ENCODE measurements at places on chromosomes 16 and 17.

DNA sequence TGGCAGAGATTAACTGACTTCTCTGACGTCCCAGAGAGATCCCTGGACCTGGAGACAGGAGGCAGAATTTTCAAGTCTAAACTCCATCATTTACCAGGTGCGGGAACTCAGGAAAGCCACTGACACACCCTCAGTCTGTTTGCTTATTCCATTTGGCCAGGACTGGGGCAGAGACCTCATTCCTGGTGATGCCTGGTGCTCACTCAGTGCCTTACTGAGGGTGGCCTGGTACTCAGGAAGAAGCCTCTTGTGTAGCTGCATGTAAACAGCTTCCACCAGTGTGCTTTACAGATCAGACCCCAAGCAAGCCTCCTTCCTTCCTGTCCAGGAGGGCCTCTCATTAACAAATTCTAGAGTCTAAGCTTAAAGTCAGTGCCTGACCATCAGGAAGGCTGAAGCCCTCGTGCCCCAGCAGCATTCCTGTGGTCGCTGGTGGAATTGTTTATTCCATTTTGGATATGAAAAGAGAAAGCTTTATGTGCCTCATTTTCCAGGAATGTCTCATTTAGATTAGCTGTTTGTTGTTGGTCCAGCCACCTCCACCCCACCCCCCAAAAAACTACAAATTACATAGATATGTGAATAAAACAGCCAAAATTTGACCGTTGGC is 236.1 kb upstream of the CDH5 start:
- DNase-seq, result no peak

DNA sequence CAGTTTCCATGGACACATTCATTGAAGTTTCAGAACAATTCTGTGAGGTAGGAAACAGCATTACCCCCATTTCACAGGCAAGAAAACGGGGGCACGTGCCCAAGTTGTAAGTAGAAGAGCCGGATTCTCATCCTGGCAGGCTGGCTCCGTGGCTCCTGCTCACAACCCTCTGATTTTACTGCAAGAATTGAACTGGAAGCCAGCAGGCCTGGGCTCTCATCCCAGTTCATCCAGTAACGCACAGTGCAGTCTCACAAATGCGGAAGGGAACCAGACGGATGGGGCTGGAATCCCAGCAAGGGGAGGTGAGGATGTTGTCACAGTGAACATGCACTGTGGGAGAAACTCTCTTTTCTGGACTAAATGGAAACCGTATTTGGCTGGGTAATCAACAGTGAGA is 40.7 kb upstream of the DOC2B start:
- no peak for DNase-seq

DNA sequence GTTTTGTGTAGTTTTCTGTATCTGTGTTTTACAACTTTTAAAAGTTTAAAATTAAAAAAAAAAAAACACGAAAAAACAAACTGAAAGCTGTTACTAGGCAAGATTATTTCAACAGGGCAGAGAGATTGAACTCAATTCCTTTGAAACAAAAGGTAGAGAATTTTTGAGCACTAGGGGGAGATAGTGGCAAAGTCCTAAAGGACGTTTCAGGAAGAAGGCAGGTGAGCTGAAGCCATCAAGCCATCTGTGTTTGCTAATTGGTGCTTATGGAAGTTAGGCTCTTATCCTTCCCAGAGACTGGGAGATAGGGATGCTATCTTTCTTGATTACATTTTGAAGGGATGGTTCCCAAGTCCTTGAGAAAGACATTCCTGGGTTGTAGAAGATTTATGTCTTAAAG is 70.6 kb upstream of the CLEC3A start:
- no peak for DNase-seq

- no peak for DNase-seq
Measured at GRCh38 chr16:22071331-22071910, 20.9 kb upstream of the VWA3A start.

DNA sequence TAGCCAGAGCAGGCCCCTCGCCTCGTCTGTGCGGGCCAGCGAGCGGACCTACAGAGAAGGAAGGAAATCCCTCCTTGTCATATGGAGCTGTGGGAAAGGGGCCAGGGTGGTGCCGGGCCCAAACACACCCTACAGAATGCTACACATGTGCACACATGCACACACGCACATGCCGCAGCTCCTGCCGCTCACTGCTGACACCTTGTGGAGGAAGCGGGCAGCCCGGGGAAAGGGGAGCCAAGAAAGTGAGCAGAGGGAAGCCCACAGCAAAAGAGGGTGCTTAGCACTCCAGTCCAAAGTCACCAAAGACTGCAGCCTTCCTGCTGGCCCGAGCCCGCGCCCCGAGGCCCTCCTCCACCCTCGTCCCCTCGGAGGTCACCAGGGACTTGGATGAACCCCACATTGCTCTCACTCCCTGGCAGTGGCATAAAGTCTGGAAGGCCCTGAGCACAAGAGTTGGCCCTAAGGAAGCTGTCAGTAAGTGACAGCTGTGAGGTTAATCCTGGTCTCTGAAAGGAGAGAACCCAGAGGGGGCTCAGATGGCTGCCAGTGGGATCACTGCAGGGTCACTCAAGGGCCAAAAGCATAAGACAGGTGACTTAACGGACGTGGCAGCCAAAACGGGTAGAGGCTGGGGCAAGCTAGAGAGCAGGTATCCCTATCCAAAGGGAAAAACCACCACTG is 68.2 kb downstream of the MYO18A start:
- DNase-seq, result peak; percentile 20

DNA sequence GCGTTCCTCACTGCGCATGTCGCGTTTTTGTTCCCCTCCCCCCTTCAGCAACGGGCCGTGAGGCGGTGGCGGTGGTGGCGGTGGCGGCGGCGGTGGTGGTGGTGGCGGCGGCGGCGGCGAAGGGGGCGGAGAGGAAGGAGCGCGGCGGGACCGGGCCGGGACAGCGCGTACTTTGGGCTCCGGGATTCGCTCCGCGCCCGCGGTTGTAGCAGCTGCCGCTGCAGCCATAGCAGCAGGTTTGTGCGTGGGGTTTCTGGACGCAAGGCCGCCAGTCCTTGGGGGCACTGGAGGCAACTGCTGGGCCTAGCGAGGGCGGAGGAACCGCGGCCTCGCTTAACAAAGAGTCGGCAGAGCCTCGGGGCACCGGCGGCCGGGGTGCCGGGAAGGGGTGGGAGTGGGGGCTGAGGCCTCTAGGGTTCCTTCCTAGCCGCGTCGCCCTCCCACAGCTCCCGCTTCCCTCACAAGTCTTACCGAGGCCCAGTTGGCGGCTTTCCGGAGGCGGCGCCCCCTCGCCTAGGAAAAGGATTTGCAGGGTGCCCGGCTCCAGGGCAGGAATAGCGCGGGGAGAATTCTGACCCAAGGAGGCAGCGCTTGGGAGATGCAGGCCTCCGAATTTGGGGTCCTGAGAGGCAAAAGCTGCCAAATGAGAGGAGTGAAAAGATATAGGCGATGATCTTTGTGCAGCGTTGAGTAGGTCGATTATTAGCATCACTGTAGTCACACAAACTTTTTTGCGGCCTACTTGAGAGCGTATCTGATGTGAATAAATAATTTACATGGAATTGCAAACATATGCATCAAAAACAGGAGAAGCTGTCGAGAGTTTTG is at the start of gene DDX42:
DDX42 (plus strand) TSS at position 30 of the 828 bp plus-strand sequence. CDS start 12,880 bp downstream, outside the sequence.
- DNase-seq, result no peak

DNA sequence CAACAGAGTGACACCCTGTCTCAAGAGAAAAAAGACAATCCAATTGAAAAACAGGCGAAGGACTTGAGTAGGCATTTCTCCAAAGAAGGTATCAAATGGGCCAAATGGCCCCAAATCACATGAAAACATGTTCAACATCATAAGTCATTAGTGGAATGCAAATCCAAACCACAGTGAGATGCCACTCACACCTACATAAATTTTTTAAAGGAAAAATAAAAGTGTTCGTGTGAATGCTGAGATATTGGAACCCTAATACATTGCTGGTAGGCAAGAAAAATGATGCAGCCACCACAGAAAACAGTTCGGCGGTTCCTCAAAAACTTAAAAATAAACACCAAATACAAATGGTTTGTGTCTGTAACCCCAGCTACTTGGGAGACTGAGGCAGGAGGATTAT is 45.2 kb downstream of the PIGL start:
- DNase-seq, result no peak

GRCh38 chr17:66330646-66331037 is 28.2 kb downstream of the PRKCA start:
- DNase-seq, result no peak

DNA sequence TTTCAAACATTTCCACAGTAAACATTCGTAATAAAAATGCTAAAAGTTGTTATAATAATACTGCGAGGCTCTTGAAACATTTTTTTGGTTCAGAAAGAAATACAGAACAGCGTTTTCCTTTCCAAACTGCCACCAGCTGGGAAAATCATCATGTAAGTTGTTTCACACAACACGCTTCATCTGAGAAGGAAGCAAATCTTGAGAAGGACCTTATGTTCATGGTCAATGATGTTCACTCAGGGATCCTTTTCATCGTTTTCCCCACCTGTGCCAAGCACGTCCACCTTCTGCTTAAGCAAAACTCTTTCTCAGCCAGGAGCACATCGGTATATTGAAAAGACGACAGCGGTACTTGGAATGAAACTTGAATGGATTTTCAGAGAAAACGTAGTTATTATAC is 274.5 kb upstream of the ELAC2 start:
- no peak for DNase-seq

DNA sequence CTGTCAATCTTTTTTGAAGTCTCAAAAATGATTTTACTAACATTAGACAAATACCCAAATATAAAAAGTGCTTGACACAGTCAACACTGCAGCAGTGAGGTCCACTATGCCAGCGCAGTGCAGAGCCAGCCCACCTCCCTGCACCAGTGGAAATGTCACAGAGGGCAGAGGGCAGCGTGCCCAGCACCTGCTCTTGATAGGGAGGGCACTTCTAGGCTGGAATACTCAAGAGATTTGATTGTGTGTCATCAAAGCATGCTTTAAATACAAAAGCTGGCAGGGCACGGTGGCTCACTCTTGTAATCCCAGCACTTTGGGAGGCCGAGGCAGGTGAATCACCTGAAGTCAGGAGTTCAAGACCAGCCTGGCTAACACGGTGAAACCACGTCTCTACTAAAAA is 136.0 kb downstream of the ANKRD11 start:
- DNase-seq, result no peak

DNA sequence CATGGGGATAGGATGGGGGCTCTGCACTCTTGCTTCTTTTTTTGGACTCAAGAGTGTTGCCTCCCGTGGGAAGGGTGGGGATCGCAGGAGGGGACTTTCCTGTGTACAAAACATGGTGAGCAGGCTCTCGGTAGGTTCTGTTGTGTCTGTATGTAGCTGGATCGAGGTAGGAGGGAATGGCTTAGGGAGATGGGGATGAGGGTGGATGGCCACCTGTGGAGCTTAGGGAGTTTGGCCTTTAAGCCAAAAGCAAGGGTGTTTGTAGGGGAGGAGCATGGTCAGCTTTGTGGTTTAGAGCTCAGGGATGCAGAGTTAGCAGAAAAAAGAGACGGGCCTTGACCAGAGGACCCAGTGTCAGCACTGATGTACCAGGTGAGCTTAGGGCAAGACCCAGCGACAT is 11.0 kb upstream of the EDC4 start:
- no peak for DNase-seq

GRCh38 chr16:30556125-30556473 is 2.1 kb downstream of the ZNF764 start:
- DNase-seq, result no peak

DNA sequence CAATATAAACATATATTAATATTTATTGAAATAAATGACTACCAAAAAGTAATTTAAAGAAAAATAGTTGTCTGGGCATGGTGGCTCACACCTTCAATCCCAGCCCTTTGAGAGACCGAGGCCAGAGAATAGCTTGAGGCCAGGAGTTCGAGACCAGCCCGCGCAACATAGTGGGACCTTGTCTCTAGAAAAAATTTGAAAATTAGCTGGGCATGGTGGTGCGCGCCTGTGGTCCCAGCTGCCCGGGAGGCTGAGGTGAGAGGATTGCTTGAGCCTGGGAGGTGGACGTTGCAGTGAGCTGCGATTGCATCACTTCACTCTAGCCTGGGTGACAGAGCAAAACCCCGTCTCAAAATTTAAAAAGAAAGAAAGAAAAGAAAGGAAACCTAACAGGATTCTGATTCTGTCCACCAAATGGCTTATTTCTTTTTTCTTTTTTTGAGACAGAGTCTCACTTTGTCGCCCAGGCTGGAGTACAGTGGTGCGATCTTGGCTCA is 3.4 kb upstream of the BPTF start:
- DNase-seq, result no peak

- no peak for DNase-seq
Measured at GRCh38 chr16:23110257-23110899, 38.9 kb downstream of the USP31 start.

- DNase-seq, result no peak
Measured at GRCh38 chr16:8583199-8583598, 7.1 kb downstream of the TMEM114 start.

DNA sequence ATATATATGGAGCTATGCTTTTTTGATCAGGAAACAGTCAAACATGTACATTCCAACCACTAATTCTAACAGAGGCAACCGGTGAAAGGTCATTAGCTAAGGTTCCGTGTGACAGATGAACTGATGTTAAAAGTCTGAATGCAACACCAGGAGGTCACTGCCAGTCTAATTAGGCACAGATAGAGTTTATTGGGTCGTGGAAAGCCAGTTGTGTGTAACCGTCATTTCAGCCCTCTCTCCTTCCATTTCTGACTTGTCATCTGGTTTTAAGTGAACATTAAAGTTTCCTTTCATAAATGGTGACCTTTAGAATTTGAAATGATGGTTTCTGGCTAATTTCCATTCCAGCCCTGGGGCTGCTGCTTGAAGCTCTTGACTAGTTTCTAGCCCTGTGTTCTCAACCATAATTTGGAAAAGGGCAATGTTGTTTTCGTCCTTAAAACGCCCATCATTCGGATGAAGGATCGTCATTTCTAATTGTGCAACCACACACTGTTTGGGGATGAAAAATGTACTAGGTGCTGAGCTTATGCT is 23.9 kb downstream of the CACNG3 start:
- DNase-seq, result no peak
